Endothelial cell of umbilical vein (primary cell): ENCODE measurements at places on chromosomes 6 and 20. TPM values are rescaled to one million over a fixed set of nuclear protein-coding genes. Genes with fewer than 3 reads are reported as not detected.

Gene MYB
- total RNA-seq = 0.53 and 0.58 TPM in 2 replicates

Gene ATP9A
- 35.2 and 41.5 TPM in 2 replicates for total RNA-seq

GRCh38 chr20:31720486-31721407 lies 1.9 kb downstream of the BCL2L1 start:
- peak; percentile 32 for DNase-seq

DNA sequence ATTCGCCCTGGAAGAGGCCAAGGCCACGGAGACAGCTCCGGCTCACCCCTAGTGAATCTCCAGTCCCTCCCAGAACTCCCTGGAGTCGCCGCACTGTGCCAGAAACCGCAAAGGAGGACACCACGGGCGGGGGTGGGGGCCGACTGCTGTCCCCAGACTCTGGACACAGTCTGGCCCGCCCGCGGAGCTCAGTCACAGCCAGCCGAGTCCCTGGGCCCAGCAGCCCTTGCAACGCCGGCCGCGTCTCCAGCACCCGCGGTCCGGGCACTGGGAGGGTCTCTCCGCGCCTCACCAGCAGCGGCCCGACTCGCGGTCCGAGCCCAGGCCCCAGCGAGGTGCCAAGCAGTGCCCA lies 518 bp downstream of the PEX6 start:
- DNase-seq = peak; percentile 37

DNA sequence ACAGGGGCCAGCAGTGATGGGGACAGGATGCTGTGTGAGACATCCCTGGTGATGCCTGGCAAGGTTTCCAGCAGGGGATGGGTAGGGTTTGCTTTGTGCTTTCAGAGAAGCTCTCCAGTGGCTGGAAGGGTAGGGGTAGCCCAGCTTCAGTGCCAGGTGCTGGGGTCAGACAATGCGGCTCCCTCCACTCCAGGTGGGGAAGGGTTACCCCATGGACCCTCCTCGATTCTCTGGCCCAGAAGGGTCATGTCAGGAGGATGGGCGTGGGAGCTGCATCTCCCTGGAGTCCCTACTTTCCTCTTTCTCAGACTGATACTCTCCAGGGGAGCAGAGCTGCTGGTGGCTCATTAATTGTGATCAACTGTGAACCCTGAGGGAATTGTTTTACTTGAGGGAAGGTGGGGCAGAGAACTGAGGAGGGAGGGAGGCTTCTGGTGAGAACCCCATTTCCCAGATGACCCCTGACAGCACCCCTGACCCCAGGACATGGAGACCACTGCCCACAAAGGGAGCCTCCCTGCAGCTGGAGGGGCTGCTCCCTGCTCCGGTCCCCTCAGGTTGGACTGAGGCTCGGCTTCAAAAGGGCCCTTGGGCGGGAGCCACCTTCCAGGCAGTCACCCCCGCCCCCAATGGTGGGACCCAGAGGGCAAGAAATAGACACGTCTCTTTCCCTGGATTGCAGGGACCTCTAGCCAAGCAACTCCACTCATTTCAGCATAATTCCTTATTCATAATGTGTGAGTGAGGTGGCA lies 100.9 kb upstream of the BHLHE23 start:
- DNase-seq = no peak
